Natural killer cell treated with Interleukin-12 subunit alpha and Interleukin-12 subunit beta and Interleukin-15 and Interleukin-18, amount 100 ng/mL, for 72 hours (primary cell): ENCODE measurements at places on chromosomes 1 and 21. TPM values are rescaled to one million over a fixed set of nuclear protein-coding genes. Genes with fewer than 3 reads are reported as not detected.

Gene LCE6A
- not detected for total RNA-seq

- H3K27ac ChIP-seq, result no peak overlapping the region
- H3K27me3 ChIP-seq, result no peaks in the 10 kb centered on the region
- no peak for DNase-seq
- H3K4me3 ChIP-seq, result no peak overlapping the region
These were observed 27.4 kb downstream of the AKNAD1 start for GRCh38 chr1:108829498-108829916.

Gene PTGFR
- not detected for total RNA-seq

DNA sequence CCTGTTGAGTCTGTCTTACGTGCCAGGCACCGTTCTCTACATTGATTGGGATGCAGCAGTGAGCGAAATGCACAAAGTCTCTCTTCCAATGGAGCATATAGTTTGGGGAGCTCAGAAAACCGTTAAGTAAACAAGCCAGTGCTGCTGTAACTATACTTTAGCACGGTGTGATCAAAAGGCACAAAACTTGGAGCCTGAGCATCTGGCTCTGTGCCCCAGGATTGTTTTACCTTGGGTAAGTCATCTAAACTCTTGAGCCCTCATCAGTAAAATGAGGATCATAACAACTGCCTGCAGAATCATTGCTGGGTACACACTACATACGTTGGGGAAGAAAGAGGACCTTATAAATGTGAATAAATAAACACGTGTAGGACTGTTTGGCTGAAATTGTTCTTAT, 1.8 kb downstream of the HHIPL2 start:
- no peak overlapping the region for H3K4me3 ChIP-seq
- H3K4me1 ChIP-seq, result no peaks in the 10 kb centered on the region
- peaks cover 14% of the 10 kb centered on the region for H3K27me3 ChIP-seq

DNA sequence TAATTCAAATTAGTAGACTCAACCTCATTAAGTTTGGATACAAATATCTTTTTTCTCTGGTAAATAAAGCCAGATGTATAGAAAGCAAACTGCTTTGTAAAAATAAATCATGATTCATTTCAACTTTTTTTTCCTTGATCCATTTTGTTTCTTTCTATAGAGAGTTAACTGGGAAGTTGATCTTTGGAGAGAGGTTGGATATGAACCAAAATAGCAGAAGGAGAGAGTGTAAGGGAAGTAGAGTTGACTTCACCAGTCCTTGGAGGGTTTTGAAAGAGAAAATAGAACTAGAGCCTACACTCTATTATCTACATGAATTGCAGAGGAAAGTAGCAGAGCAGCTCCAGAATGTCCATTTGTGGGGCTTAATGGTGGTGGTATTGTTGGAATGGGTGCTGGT, 243.8 kb downstream of the ADGRL2 start:
- no peaks in the 10 kb centered on the region for H3K27me3 ChIP-seq
- DNase-seq, result no peak
- H3K4me1 ChIP-seq, result no peaks in the 10 kb centered on the region

Gene FAM151A
- not detected for total RNA-seq

DNA sequence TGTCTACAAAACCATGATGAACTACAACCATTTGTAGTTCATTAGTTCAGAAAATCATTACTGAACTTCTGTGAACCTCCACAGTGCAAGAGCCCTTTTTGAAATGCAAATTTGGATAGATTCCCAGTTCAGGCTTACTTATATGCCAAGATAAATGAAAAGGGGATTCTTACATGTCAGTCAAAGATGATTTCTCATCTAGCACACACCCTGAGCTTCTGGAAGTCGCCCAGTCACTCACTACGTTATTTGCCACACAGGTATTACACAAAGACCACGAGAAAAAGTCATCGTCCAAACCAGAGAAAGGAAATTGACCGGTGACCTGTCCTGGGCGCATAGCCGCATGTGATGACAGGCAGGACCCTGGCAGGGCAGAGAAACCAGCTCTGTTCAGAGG, 41.8 kb downstream of the ETS2 start:
- no peaks in the 10 kb centered on the region for H3K36me3 ChIP-seq
- H3K4me3 ChIP-seq, result no peak overlapping the region
- DNase-seq, result no peak
- H3K27me3 ChIP-seq, result peaks cover 29% of the 10 kb centered on the region
- H3K4me1 ChIP-seq, result no peaks in the 10 kb centered on the region

DNA sequence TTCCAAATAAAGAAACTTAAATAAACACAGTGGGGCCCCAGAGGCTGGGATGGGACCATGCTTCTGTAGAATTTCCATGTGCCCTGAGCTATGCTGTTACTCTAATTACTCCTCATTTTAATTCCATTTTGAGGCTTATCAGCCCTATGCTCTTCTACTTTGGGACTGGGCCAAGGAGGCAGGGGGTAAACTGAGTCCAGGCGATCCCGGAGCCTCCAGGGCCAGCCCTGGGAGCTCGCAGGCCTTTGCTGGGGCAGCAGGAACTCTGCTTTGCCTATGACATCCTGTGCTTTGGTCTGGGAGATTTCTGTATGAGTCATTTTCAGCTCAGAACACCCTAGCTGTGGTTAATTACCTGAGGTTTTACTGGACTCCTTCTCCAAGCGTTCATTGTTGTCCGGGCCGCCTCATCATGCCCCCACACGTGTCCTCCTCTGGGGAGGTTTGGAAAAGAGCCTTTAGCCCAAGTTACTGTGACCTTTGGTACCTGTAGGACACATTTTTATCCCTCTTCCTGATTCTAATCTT, 95.7 kb downstream of the RHOU start:
- no peaks in the 10 kb centered on the region for H3K27me3 ChIP-seq
- H3K4me3 ChIP-seq, result no peak overlapping the region
- DNase-seq, result no peak
- peaks cover 18% of the 10 kb centered on the region for H3K4me1 ChIP-seq

Gene HMGN1
- 323 TPM for total RNA-seq

DNA sequence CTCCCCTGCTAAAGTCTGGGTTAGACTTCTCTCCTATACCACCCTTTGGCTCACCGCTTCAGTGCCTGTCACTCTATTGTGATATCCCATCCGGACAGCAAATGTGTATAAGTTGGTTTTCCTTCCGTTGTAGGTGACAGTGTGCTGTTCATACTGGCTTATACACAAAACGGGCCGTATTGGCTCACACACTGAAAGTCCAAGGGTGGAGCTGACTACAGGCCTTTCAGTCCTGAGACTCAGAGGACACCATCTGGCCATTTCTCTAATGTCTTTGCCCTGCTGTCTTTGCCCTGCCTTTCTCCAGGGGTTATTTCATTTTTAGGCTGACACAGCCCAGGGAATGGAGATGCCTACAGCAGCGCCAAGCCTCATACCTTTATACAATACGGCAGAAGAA, 90.7 kb downstream of the URB2 start:
- H3K27me3 ChIP-seq, result peaks cover 6% of the 10 kb centered on the region
- DNase-seq, result no peak
- H3K36me3 ChIP-seq, result no peaks in the 10 kb centered on the region
- no peak overlapping the region for H3K27ac ChIP-seq

DNA sequence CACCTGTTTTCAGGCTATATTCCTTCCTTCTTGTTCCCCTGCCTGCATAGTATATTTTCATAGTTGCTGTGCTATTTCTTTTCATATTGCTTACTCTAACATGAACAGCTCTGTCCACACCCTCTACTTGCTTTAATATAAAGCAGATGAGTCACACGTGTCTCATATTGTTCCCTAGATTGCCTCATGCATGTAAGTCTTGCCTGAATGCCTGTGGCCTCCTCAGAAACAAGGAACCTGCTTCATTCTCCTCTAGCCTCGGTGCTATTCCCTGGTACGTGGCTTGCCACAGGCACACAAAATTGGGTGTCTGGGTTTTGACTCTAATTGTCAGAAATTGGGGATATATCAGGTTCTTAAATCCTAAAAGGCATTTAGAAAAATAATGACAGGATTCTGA, 16.5 kb upstream of the PKP1 start:
- H3K36me3 ChIP-seq, result no peaks in the 10 kb centered on the region
- no peak for DNase-seq
- no peak overlapping the region for H3K27ac ChIP-seq
- no peak overlapping the region for H3K4me3 ChIP-seq

DNA sequence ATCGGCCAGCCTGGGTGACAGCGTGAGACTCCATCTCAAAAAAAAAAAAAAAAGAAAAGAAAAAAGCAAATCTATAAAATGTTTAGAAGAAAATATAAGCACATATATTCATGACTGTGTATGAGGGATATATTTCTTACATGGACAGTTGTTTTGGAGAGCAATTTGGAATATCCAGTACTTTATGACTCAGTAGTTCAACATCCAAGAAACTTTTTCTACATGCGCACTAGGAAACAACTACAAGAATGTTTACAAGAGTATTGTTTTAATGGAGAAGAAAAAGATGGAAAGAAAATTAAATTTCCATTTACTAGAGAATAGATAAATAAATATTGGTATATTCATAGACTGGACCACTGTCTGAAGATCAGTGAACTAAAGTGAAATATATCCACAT, 77.5 kb downstream of the MAST2 start:
- H3K27me3 ChIP-seq, result no peaks in the 10 kb centered on the region
- no peak overlapping the region for H3K27ac ChIP-seq
- H3K4me1 ChIP-seq, result no peaks in the 10 kb centered on the region
- no peaks in the 10 kb centered on the region for H3K36me3 ChIP-seq
- H3K4me3 ChIP-seq, result no peak overlapping the region
